ENCODE measurements at places on chromosomes 12 and 14. TPM values are rescaled to one million over a fixed set of nuclear protein-coding genes. Genes with fewer than 3 reads are reported as not detected.

Gene ATP2B1
- total RNA-seq: 112 TPM

Gene HSPB8
- 125 TPM for total RNA-seq

Gene TEX52
- total RNA-seq: not detected

Gene GNG2
- total RNA-seq: 36.8 TPM
